ENCODE measurements at places on chromosomes 1 and 21. TPM values are rescaled to one million over a fixed set of nuclear protein-coding genes. Genes with fewer than 3 reads are reported as not detected.

Gene SIM2
- total RNA-seq: not detected

DNA sequence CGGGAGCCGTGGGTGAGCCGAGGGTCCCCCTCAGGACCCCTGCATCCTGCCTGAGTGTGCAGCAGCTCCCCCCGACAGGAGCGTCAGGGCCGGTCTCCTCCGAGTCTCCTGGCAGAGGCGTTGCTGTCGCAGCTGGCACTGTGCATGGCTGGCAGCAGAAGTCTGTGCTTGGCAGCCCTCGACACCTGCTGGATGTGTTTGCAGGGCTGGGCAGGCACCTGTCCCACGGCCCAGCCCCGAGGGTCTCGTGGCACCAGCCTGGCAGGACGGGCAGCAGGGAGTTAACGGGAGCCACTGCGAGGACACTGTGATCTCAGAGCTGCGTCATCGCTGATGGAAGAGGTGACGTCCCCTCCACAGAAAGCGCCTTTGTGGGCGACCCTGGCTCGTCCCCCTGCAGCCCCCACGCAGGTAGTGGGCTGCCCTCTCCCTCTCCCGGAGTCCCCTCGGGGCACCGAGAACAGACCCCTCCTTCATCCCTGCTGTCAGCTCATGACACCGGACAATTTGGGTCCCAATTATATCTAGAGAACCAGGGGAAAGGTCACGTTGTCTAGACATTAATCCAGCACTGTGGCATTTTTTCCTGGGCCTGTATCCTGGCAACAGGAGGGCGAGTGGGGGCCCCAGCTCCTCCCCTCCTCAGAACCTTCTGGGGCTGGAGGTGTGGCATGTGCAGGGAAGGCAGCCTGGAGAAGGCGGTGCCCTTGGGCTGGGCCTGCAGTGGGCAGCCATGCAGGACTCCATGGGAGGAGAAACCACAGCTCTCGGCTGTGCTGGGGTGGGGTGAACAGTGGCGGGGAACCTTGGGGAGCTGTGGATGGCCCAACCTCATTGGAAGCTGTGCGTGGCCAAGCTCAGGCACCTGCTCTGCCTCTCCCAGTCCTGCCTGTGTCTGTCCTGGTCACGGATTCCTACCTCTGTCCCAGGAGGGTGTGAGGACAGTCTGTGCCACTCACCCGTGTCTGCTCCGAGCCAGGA, 15.4 kb downstream of the COL18A1 start:
- peak; percentile 59 for DNase-seq
- peaks cover 60% of the 10 kb centered on the region for H3K4me1 ChIP-seq
- H3K36me3 ChIP-seq: no peaks in the 10 kb centered on the region
- peak overlapping the region; percentile 27 for H3K4me3 ChIP-seq
- H3K27me3 ChIP-seq: no peaks in the 10 kb centered on the region
- peak overlapping the region; percentile 84 for H3K27ac ChIP-seq

Gene LRRC38
- total RNA-seq: 0.30 TPM

DNA sequence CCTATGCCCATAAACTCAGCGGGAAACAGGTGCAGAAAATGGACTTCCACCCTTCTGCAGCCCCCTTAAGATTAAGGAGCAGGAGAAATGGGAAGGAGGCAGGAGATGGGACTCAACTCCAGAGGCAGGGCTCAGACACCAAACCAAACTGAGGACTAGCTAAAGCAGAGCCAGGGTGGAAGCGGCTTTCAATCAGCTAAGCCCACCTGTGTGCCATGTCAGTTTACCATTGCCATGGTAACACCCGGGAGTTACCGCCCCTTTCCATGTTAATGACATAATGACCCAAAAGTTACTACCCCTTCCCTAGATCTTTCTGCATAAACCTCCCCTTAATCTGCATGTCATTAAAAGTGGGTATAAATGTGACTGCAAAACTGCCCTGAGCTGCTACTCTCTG, 653.5 kb downstream of the PTPRU start:
- H3K27me3 ChIP-seq: peaks cover 21% of the 10 kb centered on the region
- H3K4me3 ChIP-seq: no peak overlapping the region
- no peak overlapping the region for H3K27ac ChIP-seq
- no peaks in the 10 kb centered on the region for H3K4me1 ChIP-seq
- DNase-seq: no peak

- no peaks in the 10 kb centered on the region for H3K36me3 ChIP-seq
- H3K27me3 ChIP-seq: no peaks in the 10 kb centered on the region
- H3K27ac ChIP-seq: no peak overlapping the region
These were observed 34.4 kb downstream of the WNT4 start for GRCh38 chr1:22108339-22109105.
